ENCODE measurements at places on chromosomes 6 and 20.
A peak's percentile ranks its signal among the peaks of the same experiment; 100 is the strongest.

DNA sequence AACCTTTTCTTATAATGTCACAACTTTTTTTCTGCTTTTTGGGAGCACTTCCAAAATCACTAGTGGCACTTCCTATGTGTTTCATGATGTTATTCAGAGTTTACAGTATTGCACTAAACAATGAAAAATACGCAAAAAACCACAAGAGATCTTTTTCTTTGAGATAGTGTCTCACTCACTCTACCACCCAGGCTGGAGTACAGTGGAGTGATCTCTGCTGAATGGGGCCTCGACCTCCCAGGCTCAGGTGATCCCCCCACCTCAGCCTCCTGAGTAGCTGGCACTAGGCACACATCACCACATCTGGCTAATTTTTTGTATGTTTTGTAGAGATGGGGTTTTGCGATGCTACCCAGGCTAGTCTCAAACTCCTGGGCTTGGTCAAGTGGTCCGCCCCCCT, 158.7 kb downstream of the COL21A1 start:
- DNase-seq, result no peak

DNA sequence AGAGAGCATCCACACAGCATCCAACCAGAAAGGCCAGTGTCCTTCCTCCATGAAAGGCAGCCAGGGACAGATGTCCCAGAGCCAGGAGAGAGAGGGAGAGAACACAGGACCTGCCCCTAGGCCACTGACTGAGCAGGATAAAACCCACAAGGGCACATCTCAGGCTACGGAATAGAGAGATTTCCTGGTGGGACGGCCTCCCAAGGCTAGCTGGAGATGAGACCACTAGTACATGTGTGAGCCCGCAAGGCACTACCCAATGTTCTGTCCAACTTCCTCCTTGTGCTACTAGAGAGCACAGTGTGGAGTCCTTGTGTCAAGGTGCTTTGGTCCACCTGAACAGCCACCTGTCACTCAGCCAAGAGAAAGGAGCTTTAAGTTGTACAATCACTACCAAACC, 44.2 kb downstream of the PLCG1 start:
- no peak for DNase-seq

DNA sequence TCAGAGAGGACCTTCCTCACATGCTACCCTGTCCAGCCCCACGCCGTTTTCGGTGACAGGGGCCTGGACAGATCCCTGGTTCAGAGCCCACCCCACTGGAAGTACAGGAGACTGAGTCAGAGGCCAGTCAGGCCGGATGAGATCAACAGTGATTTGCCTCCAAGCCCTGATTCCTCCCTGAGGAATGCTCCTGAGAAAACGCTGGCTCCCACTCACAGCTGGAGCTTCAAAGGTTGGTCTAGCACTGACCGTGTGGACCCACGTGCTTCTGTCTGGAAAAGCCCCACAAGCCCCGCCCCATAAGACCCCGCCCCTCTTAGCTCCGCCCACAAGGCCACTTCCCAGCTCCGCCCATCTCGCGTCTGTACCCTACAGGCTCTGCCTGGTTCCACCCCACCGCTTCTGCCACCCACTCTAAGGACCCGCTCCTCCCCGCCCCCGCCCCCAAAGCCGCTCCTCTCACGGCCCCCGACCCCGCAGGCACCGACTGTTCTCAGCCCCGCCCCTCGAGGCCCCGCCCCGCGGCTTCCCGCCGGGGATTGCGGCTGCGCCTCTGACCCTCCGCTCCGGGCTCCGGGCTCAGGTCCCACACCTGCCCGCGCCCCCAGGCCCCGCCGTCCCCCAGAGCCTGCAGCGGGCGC, 64.9 kb upstream of the BHLHE23 start:
- peak; percentile 49 for DNase-seq

DNA sequence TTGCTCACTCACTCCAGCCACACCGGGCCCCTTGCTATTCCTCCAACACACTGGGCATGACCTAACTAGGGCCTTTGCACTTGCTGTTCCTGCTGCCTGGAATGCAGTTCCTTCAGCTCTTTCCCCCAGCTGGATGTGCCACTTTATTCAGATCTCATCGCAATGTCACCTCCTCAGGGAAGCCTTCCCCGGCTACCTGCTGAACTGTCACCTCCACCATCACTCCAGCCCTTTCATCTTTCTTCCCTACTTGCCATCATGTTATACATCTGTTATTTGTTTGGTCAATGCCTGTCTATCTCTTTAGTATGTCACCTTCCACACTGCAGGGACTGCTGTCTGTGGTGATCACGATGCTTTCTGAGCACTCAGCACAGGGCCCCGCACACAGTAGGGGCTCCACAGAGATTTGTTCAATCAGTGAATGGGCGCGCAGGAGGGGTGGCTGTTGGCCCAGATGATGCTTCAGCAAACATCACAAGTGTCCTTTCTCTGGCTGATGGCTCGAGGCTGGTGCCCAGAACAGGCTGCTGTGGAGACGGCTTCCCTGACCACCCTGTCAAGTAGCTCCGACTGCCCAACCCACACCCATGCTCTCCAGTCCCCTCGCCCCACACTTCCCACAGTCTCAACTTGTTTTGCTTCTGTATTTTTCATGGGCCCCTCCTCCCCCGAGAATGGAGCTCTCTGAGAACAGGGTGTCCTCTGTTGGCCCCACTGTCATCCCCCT, 31.8 kb downstream of the CEBPB start:
- DNase-seq, result no peak

GRCh38 chr6:146543211-146543939, at the start of gene RAB32:
RAB32 (plus strand) TSS chr6:146543833; CDS start chr6:146543872, 39 bp downstream.
- peak; percentile 78 for DNase-seq

DNA sequence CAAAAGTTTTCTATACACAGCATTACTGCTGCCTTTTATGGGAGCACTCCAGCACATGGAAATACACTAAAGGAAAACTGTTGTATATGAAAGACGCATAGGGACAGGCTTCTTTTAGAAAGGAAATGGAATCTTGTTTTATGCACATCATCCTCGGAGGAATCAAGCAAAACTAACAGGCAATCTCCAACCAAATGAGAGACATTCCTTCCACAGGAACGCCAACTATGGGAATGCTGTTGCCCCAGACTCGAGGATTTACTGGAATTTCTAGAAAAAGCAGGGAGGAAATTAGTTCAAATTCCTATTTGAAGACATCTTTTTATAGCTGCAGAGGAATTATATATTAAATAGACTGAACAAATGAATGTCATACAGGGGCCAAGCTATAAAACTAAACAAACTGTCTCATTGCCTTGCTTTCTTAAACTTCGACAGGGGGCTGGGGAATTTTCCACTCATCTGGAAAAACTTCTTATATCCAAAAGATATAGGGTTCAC, 52.2 kb downstream of the LYRM4 start:
- DNase-seq, result no peak

- DNase-seq, result no peak
Observed at GRCh38 chr6:124463271-124463670, 499.0 kb upstream of the RNF217 start.

- no peak for DNase-seq
Observed at GRCh38 chr6:118810420-118811027, 83.4 kb upstream of the ASF1A start.

- DNase-seq, result no peak
Observed at GRCh38 chr20:59421089-59421488, 120.7 kb downstream of the EDN3 start.

DNA sequence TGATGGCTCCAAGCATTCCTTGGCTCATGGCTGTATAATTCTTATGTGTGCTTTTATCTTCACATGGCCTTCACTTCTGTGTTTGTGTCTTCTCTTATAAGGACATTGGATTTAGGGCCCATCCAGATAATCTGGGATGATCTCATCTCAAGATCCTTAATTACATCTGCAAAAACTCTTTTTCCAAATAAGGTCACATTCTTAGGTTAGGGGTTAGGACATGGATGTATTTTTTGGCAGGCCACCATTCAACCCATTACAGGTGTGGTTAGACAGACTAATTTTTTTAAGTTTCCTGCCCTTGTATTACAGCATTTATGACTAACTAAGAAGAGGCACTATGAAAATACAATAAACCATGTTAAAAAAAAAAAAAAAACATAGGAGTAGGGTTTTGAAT, 254.0 kb downstream of the TPBG start:
- DNase-seq, result no peak

- DNase-seq, result no peak
Observed at GRCh38 chr6:150676344-150676743, 76.7 kb downstream of the PLEKHG1 start.

DNA sequence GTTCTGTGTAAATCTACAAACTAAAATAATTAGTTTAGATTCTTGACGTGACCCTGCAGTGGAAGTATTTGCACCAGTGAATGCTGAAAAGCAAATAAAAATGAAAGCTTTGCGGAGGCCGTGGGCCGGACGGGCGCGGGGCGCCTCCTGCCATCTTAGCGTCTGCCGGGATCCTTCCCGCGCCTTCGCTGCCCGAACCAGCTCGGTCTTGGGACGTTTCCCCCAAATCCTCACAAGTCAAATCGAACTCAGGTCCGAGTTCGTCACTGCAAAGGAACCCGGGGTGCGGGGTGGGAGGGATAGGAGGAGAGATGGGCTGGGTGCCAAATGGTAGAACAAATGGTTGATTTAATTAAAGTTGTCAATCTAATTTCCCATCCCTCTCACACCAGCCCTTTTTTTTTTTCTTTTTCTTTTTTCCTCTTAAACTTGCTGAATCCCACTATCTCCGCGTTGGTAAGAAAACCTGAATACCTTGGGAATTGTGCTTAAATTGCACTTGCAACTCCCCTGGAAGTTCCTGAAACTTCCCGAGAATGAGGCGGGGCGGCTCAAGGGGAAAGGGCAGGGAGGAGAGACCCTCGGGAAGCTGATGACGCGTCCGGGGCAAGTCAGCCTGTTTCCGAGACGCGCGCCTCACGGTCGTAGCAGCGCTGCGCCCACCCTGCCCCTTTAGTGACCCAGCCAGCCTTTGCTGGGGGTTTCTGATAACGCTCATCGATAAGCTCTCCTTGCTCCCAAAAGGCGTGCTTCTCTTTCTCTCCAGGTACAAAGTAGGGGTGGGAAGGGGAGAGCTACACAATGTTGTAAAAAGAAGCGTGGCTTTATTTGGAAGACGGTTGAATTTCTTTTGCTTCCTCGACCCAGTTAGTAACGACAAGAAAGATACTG, 1.8 kb downstream of the GJA1 start:
- DNase-seq, result no peak

DNA sequence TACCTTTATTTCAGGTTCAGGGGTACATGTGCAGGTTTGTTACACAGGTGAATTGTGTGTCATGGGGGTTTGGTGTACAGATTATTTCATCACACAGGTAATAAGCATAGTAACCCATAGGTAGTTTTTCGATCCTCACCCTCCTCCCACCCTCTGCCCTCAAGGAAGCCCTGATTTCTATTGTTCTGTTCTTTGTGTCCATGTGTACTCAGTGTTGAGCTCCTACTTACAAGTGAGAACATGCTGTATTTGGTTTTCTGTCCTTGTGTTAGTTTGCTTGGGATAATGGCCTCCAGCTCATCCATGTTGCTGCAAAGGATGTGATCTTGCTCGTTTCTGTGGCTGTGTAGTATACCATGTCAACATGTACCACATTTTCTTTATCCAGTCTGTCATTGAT, 66.0 kb downstream of the STK4 start:
- DNase-seq, result no peak

- DNase-seq, result peak; percentile 4
Observed at GRCh38 chr20:23832775-23833513, 6.4 kb upstream of the CST2 start.

DNA sequence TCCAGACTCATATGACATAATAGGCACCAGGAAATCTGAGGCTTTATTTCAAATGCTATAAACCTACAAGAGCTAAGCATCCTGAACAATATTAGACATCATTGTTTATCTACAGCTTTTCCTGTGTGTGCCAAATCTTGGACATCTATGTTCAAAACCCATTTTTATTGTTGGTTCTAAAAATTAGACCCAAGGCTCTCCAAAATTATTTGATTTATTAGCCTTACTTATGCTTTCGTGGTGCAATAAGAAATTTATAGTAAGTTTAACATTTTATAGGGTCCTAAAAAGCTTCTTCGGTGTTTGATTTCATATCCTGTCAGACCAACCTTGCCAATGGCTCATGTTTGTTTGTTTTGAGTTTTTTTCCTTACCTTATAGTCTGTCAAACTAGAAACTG, 1014.5 kb upstream of the MANEA start:
- DNase-seq, result no peak

All from RCC 7860 (cell line).